ENCODE measurements at places on chromosomes 4 and X.

DNA sequence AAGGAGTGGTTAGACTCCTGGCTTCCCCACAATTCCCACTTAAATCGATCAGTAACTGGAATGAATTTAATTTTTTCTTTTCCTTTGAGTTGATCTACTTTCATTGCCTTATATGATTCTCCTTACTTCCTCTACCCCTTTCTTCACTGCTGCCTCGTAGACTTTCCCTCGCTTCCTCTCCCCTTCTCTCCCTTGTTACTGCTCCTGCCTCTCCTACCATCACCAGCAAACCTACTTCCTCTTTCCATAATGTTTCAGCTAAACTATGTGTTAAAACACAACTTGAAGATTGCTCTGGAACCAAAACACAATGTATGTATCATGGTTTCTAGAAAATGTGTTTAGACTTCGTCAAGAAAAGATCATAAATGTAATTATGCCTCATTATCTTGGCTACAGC, 132.0 kb upstream of the TET2 start:
- no peak for DNase-seq

GRCh38 chrX:65783746-65784145, 116.3 kb downstream of the MSN start:
- DNase-seq: no peak

- no peak for DNase-seq
Observed at GRCh38 chr4:31617667-31618066, 897.5 kb downstream of the PCDH7 start.

DNA sequence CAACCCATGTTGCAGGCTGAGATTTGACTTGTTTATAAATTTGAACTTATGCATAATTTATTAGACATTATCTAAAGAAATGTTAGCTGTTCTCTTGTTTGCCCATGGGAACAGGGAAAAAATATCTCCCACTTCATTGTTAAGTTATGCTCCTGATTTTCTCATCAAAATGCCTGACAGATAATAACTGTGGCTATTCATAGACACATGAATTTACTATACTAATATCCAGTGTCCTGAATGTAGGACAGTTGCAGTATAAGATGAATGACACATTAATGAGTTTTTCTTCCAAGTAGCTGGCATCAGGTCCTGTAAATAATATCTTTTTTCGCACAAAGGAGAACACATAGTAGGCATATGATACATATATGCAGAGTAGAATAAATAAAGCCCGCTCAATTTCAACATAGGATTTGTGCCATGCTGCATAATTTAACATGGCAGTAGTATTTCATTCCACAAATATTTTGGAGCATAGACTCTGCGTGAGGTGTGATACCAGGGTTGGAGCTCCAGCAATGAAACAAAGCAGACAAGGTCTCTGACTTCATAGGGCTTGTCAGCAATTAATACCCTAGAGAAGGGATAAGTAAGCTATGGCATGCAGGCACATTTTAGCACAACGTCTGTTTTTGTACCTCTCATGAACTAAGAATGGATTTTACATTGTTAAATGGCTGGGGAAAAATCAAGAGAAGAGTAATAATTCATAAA, 40.4 kb upstream of the DDX53 start:
- DNase-seq: no peak

- DNase-seq: no peak
Observed at GRCh38 chr4:42281324-42282020, 115.8 kb upstream of the SHISA3 start.

- DNase-seq: no peak
Observed at GRCh38 chr4:39936565-39937418, 40.9 kb downstream of the PDS5A start.

DNA sequence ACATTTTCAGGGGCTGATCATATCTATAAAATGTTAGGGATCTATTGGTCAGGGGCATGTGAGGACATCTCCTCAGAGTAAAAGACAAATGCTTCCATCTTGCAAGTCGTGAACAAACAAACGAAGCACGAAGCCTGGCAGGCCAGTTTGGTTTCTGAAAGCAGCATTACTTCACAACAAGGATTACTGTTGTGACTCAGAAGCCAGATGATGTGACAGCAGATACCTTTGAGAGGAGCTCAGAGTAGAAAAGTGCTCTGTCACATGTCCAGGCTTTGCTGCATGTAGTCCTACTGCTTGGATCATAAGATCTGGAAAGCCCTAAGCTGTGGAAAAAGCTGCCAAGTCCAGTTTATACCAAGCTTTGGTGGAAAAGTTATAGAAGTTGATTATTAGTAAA, 1827.2 kb downstream of the ARAP2 start:
- no peak for DNase-seq

GRCh38 chr4:87669373-87669772, 19.3 kb downstream of the DMP1 start:
- no peak for DNase-seq

- DNase-seq: no peak
Observed at GRCh38 chr4:108166038-108166437, 2.7 kb downstream of the LEF1 start.

- DNase-seq: no peak
Observed at GRCh38 chrX:30949554-30949953, 60.5 kb upstream of the TAB3 start.

- DNase-seq: peak; percentile 22
Observed at GRCh38 chr4:47374477-47374876, 89.0 kb downstream of the COMMD8 start.

DNA sequence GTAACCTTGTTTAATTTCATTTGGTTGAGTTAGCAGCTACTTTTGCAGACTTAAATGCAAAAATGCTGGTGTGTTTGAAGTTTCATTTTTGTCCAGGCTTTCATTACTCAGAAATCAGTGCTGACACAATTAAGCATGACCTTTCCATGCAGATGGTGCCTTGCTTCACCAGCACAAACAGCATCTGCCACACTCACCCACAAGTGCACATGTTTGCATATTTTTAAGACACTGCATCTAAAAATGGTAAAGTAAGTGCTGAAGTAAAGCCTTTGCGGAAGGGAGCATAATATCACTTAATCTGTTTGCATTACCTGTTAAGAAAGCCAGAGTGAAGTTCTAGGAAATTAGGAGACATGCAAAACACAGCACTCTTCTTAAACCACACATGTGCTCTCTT, 7.3 kb upstream of the DAPP1 start:
- no peak for DNase-seq

DNA sequence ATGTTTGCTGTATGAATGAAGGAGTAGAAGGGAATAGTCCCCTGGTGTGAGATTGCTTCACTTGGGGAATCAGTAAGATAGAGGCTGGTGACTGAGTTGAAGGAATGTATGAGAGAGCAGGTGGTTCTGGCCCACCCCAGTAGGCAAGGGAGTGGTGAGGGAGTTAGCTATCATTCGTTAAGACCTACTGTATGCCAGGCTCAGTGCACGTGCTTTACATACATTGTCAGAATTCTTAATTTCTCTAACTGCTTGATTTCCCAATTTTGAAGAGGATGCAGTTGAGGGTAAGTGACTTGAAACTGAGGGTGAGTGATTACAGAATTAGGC, 700 bp downstream of the VMA21 start:
- no peak for DNase-seq

GRCh38 chrX:98068024-98068580, 1184.4 kb downstream of the RPA4 start:
- no peak for DNase-seq

DNA sequence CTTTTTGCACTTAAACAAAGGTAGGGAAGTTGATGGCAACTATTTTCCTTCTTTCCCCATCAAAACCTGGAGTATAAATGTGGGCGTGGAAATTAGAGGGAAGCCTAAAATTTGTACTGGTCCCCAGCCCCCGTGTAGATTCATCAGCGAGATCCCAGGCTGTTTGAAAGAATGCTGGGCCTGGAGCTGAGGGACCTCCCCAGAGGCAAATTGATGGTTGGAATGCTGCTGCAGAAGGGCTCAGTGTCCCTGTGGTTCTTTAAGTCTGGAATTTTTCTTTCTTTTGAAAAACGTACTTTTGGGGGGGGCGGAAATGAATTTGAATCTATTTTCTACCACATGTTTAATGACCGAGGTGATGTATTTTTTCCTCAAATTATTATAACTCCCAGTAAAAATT, 197.2 kb downstream of the CBR4 start:
- no peak for DNase-seq

- no peak for DNase-seq
Observed at GRCh38 chr4:6395466-6396228, 76.8 kb downstream of the PPP2R2C start.

GRCh38 chr4:105436414-105436813, 37.4 kb downstream of the PPA2 start:
- no peak for DNase-seq

- peak; percentile 23 for DNase-seq
Observed at GRCh38 chr4:140188975-140189374, 35.0 kb upstream of the MAML3 start.

DNA sequence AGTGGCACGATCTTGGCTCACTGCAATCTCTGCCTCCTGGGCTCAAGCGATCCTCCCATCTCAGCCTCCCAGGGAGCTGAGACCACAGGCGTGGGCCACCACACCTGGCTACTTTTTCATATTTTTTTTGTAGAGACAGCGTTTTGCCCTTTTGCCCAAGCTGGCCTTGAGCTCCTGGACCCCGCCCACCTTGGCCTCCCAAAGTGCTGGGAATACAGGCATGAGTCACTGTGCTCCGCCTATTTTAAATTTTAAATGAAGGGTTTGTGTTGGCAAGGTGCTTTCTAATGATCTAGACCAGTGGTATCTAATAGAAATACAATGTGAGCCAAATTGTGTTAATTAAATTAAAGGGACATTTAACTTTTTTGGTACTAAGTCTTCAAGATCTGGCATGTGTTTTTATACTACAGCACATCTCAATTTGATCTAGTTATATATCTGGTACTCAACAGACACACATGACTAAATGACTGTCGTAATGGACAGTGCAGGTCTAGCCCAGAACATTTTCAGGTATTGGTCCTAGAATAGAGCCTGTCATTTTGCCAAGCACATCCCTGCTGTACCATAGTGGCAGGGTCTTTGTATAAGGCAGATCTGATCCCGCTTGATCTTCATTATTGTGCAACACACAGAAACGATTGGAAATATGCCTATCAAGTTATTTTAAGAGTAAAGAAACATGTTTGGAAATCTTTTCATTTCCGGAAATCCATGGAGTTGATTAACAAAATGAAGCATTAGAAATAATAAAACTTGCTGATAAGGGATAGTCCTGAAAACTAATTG, 7.3 kb downstream of the PGK1 start:
- DNase-seq: no peak

DNA sequence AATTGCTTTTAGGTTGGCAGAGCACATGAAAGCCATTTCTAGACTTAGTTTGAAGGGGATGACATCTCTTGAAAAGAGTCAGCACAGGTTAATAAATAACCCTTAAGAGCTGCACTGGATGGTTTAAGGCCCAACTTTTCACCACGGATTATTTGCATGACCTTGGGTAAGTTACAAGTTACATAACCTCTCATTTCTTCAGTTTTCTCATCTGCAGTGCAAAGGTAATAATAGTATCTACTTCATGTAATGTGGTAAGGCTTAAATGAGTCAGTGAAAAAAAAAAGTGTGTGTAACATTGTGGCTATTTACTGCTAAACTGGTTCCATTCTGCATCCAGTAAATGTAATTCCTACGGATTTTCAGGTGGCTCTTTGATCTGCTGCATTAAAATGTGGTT, 715.8 kb downstream of the CCSER1 start:
- DNase-seq: no peak

GRCh38 chr4:139077567-139078355, 62.2 kb downstream of the NOCT start:
- no peak for DNase-seq

- no peak for DNase-seq
Observed at GRCh38 chr4:54224996-54225597, 4.0 kb upstream of the PDGFRA start.

DNA sequence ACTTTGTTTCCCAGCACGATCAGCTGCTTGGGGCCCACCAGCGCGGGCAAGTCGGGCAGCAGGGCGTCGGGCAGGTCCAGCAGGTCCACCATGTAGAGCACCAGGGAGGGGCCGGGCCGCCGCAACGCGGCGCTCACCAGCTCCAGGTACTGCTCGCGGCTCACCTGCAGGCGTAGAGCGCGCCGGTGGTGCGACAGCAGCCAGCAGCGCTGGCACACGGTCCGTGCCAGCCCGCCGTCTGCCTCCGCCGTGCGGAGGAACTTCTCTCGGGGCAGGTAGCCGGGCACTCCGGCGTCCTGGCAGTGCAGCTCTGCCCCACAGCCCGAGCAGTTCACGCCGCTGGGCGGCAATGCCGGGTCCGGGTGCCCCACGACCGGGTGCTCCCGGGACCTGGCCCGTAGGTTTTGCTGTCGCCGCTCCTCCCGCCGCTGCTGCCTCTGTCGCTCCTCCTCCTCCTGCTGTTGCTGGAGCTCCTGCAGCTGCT, 527 bp downstream of the NOA1 start:
- DNase-seq: no peak

DNA sequence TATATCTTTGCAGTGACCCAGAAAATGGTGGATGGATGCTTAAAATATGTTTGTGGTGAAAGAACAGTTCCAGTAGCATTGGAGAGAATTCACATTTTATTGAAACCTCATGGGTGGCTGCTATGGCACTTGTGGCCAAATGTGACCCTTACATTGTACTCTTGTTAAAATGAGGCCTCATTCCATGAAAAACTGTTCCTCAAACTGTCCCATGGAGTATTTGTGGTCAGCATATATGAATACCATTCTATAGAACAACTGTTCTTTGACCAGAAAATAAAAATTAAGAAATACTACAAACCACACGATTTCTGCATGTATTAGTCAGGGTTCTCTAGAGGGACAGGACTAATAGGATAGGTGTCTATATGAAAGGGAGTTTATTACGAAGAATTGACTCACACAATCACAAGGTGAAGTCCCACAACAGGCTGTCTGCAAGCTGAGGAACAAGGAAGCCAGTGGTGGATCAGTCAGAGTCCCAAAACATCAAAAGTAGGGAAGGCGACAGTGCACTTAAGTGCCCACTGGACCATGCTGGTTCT, 35.1 kb downstream of the GEMIN8 start:
- DNase-seq: no peak

DNA sequence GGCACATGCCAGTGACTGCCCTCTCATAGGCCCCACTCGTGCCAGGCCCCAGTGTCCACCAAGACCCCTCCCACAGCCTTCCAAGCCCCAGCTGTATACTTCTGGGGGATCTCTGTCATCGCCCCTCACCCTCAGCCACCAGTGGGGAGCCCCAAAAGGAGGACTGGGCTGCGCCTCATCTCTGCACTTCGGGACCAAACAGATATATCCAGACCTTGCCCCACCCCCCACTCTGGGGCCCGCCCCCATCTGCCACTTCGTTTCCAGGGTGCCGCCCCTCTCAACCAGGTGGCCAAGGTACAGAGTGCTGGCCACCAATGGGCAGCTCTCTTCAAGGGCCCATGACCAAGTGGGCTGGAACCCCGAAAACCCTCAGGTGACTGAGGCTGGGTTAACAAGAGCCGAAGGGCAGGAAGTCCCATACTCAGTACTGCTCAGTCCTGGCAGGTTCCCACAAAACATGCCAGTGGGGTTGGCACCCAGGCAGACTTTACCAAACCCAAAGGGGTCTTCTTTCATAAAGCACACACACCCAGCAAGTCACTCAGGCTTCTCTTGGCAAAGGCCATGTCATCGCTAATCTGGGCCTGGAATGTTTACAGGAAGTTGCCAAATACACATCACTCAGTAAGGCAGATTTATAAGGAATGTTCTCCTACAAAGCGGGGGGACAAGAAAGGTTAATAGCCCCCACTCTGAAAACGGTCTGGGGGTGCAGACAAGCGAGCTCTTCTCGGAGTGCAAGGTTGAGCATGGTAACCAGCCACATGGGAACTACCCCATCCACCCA, 4.4 kb downstream of the ZFYVE28 start:
- DNase-seq: no peak
